Activated CD4-positive, alpha-beta T cell treated with anti-CD3 and anti-CD28 coated beads for 1 hour (primary cell): ENCODE measurements at places on chromosomes 2 and 18.

- DNase-seq: no peak
Observed at GRCh38 chr18:68147728-68148127, 567.2 kb downstream of the TMX3 start.

GRCh38 chr2:47007223-47007825, 91.7 kb upstream of the MCFD2 start:
- DNase-seq: no peak

DNA sequence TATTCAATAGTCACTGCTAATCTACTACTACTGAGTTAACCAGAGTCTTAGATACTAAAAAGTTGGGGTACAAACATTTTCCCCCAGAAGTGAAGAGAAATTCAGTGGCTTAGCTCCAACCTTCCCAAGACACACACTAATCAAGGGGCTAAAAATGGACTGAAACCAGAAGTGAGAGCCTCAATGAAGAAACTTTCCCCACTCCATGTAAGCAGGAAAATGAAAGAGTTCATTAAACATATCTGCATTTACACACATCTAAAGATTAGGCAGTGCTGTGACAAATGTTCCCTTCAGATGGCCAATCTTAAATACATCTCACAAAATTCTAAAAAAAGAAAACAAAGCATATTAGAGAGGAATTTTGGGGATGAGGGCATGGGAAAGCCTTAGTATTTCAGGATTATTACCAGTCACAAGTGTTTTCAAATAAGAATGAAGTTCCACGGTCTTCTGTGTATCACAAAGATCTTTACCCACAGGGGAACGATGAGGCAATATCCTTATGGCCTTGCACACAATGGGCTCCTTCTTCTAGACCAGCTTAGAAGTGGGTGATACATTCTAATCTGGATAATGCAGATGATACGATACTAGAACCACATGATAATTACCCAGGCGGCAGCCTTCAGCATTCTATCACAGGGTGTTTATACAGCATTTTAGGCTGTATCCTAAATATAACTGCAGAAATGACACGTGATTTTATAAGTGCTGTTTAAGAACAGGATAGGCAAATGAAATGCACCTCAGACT, 17.1 kb downstream of the ANKRD44 start:
- no peak for DNase-seq

DNA sequence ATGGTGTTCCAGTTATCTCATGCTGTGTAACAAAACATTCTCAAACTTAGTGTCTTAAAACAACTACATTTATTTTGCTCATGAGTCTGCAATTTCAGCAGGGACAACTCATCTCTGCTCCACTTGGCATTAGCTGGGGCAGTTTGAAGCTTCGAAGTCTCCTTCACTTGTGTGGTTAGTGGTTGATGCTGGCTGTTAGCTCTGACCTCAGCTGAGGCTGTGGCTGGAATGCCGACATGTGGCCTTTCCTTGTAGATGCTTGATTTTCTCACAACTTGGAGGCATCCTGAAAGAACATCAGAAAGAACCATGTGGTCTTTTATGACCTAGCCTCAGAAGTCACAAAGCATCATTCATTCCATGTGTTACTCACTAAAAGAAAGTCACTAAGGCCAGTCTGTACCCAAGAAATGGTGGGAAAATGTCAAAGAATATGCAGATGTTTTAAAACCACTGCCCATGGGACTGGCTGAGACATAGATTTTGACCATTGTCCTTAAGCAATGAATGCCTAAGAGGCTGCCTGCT, 3.8 kb upstream of the TMSB10 start:
- no peak for DNase-seq

DNA sequence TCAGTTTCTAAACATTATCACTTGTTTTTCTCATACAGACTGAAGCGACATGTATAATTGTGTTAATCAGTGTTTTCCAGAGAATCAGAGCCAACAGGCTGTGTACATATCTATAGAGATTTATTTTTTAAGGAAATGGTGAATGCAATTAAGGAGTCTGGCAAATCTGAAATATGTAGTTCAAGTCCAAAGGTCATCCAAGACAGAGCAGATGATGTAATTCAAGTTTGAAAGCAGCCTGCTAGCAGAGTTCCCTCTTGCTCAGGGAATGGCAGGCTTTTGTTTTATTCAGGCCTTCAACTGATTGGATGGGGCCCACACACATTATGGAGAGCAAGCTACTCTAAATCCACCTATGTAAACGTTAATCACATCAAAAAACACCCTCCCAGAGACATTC, 282.6 kb downstream of the CBLN2 start:
- no peak for DNase-seq

GRCh38 chr2:229118336-229118735, 152.8 kb downstream of the PID1 start:
- DNase-seq: no peak

DNA sequence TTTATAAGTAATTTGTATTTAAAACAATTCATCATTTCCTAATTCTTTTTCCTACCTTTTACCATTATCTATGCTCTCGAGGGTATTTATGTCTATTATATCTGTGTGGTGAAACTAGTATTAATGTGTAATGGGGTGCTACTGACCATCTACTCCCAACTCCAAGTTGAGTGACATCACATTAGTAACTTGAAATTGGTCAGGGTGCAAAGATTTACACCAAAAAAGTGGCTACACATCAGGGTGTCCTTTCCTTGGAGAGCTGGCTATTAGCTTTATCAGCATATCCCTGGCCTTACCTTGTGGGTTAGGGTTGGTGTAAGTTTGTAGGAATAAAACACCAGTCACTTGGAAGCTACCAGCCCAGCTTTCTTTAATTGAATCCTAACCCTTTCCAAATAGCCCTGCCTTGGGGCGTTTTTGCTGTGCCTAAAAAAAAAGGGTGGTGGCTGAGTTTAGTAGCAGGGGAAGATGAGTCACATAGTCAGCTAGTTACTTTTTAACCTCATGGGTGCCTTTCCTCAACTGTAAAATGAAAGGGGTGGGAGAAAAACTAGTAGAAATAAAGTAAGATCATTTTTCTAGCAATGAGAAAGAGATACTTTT, 14.0 kb downstream of the ANXA4 start:
- DNase-seq: no peak

- DNase-seq: no peak
Observed at GRCh38 chr18:37987901-37988300, 422.3 kb upstream of the CELF4 start.

DNA sequence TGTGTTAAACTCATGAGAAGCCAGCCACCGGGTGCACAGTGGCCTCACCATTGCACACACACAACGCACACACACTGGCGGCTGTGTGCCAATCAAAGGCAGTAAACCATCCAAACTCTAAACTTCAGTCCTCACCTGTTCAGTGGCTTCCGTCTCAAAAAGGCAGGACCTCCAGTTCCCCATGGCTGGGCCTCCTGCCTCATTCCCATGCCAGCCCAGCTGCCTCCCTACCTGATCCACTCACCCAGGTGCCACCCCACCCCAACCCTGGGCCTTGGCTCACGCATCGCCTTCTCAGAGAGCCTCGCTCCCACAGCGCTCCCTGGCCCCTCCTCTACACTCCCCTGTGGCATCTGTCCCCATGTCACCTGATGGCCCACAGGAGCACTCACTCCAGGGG, 190.9 kb downstream of the EIPR1 start:
- no peak for DNase-seq

DNA sequence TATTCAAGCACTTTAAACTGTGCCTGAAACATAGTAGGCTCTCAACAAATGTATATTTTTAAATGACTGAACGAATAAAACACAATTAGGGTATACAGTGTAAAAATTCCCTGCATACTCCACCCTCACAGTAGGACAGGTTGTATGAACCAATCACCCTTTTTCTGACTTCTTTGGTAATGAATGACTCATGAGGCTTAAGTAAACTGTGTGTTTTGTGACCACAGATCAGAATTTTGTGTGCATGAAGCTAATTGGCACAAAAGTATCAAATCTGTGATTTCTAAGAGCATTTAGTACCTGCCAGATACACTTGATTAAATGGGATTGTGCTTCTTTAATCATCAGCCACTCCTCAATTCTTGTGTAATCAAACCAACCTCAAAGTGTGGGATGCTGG, 109.9 kb upstream of the MAP4K3 start:
- no peak for DNase-seq

- no peak for DNase-seq
Observed at GRCh38 chr18:7307030-7307429, 76.1 kb downstream of the LRRC30 start.

DNA sequence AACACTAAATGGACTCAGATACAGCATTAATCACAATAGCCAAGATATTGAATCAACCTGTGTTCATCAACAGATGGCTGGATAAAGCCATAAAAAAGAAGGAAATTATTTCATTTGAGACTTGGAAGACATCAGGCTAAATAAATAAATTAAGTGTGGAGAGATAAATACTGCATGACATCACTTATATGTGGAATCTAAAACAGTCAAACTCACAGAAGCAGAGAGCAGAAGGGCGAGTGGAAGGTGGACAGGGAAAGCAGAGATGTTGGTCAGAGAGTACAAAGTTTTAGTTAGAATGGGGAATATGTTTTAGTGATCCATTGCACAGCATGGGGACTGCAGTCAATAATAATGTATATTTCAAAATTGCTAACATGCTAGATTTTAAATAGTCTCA, 207.2 kb downstream of the VAPA start:
- DNase-seq: no peak

- DNase-seq: no peak
Observed at GRCh38 chr2:121254748-121255147, 30.3 kb downstream of the TFCP2L1 start.

DNA sequence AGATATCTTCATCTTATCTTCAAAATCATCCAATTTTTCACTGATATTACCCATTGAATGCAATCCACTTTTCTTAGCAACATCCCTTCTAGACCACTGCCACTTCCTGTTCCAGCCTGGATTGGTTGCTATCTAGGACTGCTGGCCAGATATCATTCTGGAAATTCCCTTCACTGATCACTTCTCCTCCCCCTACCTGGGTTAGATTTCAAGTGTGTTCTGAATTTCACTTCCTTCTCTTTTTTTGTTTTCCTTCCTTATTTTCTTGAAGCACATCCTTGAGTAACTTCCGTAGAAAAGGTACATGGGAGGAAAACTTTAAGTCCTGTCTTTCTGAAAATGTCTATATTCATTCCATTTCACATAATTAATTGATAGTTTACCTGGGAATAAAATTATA, 82.0 kb upstream of the IL1R2 start:
- no peak for DNase-seq

DNA sequence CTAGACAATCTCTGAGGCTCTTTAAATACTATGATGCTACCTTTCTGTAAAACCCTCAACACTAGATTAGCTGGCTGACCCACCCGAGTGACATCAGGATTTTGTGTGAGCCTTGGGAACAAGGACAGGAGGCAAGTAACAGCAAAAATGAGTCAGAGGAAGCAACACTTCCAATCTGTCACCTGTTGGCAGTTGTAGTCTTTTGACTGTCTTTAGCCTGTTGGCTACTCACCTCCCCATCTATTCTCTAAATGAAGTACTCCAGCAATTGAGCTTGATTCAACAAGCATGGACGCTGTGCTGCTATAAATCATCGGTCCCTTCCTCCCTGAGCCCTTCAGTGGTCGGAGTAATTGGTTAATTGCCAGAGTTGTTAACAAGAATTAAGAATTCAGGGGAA, 898.7 kb downstream of the BCL11A start:
- DNase-seq: no peak

DNA sequence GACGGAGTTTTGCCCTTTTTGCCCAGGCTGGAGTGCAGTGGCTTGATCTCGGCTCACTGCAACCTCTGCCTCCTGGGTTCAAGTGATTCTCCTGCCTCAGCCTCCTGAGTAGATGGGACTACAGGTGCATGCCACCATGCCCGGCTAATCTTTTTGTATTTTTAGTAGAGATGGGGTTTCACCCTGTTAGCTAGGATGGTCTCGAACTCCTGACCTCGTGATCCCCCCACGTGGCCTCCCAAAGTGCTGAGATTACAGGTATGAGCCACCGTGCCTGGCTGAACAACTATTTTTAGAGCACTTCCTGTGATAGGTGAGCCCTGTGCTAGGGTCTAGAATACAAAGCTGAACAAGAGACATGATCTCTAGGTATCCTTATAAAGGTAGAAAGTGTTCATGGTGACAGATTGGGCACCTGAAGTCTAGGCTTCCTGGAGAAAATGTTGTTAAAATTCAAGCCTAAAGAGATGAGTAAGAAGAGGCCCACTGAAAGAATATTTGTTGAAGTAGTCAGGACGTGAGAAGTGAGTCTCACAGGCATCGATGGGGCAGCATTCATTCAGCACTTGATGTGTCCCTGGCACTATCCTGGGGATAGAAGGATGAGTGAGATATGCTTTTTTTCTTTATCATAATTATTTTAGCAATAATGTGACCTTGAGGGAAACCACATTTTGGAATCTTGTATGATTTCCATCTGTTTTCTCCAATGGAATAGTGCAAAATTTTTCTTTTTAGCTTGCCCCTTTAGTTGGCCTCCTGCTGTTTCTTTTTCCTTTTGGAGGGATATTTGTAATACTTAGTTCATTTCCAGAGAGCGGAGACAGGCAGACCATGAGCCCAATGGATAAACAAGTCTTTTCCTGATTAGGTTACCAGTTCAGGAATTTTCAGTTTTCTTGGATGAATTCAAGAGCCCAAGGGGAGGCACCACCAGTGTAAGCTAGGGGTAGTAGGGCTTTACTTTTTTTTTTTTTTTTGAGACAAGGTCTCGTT, 5.1 kb downstream of the ZNF236 start:
- no peak for DNase-seq

- no peak for DNase-seq
Observed at GRCh38 chr2:235201756-235202155, 249.9 kb downstream of the SH3BP4 start.

GRCh38 chr2:231394211-231395141, 1.0 kb upstream of the B3GNT7 start:
- DNase-seq: no peak

GRCh38 chr2:95329891-95330793, 33.0 kb downstream of the KCNIP3 start:
- no peak for DNase-seq

- DNase-seq: no peak
Observed at GRCh38 chr2:5589183-5589582, 103.0 kb upstream of the SOX11 start.

GRCh38 chr2:124437811-124438210, 412.7 kb downstream of the CNTNAP5 start:
- no peak for DNase-seq

GRCh38 chr2:171615069-171615468, 72.2 kb upstream of the DYNC1I2 start:
- DNase-seq: no peak

DNA sequence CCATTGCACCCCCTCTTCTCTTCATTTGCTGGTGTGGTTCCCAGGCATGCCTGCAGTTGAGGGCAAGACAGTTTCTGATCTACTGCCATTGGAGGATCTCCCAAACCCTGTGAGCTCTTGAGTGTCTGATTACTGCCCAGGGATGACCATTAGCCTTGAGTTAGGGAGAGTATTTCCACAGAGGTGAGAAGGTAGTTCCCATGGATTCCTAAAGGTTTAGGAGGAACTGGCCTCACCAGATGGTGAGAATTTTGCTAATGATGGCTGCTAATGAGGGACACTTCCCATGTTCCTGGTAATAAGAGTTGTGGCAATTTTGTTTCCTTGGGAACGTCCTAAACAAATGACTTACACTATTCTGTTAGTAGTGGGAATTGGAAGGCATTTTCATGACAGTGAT, 42.5 kb downstream of the PTPRM start:
- no peak for DNase-seq
